ENCODE measurements at places on chromosomes 12 and 14. TPM values are rescaled to one million over a fixed set of nuclear protein-coding genes. Genes with fewer than 3 reads are reported as not detected.

Gene LBHD2
- total RNA-seq = not detected

Gene CACNA1C
- total RNA-seq = 1.3 TPM

Gene FAM186B
- 0.21 TPM for total RNA-seq

Gene TAS2R9
- not detected for total RNA-seq

Gene GRIP1
- total RNA-seq = 4.2 TPM

Gene SERPINA10
- not detected for total RNA-seq

Gene CIROP
- total RNA-seq = not detected

Gene KRT75
- not detected for total RNA-seq

Gene CISTR
- not detected for total RNA-seq

Gene GPRC5D
- total RNA-seq = not detected

Gene PTGER2
- 0.46 TPM for total RNA-seq

Gene OR4Q2
- not detected for total RNA-seq

Gene NRL
- 4.8 TPM for total RNA-seq

DNA sequence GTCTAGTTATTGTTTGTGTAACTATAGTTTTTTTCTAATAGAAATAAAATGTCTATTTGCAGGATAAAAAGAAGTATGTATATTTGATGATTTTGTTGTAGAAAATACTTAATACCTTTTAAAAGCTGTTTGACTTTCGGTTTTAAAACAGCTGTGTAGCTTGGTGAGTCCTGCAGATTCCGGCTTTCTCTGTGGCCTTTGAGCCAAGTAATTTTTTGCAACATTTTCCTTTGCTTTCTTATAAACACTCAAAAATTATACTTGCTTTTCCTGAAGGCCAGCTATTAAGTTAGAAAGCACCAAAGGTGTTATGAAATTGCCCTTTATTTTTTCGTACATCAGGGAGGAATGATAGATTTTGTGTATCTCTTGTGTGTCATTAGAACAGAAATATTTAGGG is 63.6 kb downstream of the CRADD start:
- DNase-seq = no peak

DNA sequence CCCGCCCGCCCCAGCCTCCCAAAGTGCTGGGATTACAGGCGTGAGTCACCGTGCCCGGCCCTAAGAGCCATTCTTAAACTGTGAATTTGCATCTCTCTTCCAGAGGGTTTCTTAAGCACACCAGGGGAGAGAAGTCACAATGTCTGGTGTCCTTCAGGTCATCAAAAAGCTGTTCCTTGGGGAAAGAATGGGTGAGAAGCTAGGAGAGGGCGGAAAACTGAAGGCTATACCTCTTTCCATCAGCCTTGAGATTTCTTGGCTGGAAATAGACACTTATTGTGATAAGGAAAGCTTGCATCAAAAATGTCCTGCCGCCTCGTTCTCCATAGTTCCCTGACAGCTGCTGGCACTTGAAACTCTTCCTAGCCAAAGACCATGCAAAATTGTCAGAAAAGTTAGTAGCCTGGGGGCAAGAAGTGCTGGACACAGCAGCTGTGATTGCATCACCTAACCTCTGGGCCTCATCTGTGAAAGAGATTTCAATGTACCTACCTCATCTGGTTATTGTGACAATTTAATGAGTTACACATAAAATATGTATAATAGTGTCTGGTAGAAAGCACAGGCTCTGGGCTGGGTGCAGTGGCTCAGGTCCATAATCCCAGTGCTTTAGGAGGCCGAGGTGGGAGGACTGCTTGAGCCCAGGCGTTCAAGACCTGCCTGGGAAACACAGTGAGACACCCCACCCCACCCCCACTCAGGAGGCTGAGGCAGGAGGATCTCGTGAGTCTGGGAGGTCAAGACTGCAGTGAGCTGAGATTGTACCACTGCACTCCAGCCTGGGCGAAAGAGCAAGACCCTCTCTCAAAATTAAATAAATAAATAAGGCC is 9.7 kb upstream of the UBC start:
- DNase-seq = no peak

DNA sequence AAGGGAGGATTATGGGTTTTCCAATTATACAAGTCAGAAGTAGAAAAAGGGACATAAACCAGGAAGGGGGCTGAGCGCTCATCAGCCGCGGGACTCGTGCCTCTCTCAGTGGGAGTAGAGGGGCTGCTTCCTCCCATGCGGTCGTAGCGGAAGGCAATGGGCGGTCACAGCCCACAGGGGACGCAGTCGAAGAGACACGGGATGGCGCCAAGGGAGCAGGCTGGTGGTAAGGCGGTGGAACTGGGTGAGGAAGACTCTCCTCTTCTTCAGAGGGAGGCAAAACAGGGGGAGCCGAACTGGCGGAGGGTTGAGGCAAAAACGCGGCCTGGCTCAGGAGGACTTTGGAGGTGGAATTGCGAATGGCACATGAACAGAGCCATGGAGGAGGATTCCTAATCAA is 677.7 kb downstream of the TMEM121 start:
- DNase-seq = no peak

DNA sequence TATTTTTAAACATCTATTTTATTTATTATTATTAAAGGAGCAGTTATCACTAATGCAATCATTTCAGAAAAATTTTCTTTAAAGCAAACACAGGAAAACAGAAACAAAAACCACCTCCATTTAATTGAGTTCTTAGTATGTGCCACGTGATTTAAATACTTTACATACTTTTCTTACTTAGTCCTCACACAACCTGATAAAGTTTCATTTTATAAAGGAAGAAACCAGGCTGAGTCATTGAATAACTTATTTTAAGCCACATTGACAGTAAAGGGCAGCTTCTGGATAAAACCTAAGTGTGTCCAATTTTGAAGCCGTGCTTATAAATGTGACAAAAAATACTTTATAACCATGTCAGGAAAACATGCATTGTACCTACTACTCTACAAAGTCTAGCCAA is 57.1 kb upstream of the PCED1B start:
- DNase-seq = no peak

DNA sequence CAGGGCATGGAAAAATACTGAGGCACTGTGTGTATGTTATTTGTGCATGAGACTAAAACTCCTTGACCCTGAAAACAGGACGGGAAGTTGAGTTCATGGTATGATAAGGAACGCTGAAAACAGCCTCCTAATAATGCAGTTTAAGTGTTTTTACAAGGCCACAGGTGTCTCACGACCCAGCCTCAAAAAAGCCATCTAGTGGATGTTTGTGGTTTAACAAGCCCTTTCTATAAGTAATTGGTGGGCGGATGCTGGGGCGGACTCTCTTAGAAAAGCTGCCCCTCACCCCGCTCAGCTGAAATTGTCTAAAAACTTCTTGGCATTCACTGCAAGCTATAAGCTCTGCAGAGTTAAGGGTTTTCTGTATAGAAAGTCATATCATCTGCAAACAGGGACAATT is 184.5 kb downstream of the NUBPL start:
- no peak for DNase-seq

GRCh38 chr12:78568321-78569020 is 296.1 kb upstream of the SYT1 start:
- peak; percentile 10 for DNase-seq

DNA sequence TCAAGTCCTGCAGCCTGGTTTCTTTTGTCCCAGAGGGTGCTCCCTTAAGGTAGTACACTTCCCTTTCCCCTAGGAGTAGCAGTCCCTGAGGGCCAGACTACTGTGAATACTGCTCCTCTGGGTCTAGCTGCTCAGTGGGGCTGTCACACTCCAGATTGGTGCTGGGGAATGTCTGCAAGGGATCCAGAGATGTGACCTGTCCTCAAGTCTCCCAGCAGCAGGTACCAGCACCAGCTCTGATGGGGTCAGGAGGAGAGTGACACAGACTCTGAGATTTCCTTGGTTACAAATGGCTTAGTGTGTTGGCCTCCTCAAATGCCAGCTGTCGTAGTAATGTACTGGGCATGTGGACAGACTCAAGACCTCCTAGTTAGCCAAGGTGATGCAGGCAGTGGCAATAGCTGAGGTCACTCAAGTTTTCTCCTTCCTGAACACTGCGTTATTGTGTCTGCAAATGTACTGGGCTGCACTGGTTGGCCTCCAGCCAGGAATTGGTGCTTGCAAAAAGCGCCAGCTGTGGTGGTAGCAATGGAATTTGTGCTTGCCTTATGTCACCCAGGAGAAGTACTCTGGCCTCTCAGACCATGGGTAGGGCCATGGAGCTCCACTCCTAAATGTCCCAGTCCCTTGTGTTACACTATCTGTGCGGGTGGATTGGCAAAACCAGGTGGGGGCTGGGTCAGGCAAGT is 36.4 kb upstream of the AEBP2 start:
- DNase-seq = peak; percentile 21

DNA sequence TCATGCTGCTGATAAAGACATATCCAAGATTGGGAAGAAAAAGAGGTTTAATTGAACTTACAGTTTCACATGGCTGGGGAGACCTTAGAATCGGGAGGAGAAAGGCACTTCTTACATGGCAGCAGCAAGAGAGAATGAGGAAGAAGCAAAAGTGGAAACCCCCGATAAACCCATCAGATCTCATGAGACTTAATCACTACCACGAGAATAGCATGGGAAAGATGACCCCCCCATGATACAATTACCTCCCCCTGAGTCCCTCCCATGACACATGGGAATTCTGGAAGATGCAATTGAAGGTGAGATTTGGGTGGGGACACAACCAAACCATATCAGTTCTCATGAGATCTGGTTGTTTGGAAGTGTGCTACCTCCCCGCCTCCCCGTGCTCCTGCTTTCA is 9.8 kb upstream of the MFAP5 start:
- DNase-seq = no peak

- no peak for DNase-seq
These were observed 2.8 kb upstream of the ARID2 start for GRCh38 chr12:45726603-45727300.

GRCh38 chr12:62770381-62770780 is 164.6 kb downstream of the PPM1H start:
- no peak for DNase-seq

GRCh38 chr14:28461389-28461788 is 305.2 kb upstream of the FOXG1 start:
- DNase-seq = no peak

- DNase-seq = no peak
These were observed 240.5 kb downstream of the ADGRD1 start for GRCh38 chr12:131194166-131194565.

DNA sequence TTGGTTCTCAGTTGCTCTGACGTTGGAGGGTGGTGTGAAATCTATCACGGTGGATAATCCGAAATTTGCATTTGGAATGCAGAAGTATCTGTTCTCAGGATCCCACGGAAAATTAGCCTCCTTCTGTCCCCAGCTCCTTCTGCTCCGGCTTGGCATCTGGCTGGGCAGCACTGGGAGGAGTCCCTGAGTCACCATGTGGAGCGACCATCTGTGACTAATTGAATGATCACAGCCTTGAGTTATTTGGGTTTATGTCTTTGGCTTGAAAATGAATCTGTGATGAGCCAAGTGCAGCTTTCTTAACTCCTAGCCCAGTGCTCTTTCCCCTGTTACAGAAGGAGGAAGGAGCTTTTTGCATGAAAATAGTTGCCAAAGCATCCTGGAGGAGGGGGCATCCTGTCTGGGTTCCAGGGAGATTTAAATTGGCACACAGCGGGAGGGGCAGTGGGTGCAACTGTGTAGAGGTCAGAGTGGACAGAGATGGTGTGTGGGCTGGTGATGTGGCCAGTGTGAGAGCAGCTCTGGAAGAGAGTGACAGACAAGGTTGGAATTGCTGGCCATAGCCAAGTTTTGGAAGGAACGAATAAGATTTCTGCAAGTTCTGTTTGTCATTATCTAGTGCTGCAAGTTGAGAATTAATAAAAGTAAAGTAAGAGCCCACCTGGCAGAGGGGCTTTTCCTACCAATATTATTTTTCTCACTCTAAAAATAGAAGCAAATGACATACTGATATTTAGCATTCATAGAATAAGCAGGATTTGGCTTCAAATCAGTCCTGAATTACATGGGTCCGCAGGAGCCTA is 74.4 kb downstream of the SLC24A4 start:
- DNase-seq = peak; percentile 56

DNA sequence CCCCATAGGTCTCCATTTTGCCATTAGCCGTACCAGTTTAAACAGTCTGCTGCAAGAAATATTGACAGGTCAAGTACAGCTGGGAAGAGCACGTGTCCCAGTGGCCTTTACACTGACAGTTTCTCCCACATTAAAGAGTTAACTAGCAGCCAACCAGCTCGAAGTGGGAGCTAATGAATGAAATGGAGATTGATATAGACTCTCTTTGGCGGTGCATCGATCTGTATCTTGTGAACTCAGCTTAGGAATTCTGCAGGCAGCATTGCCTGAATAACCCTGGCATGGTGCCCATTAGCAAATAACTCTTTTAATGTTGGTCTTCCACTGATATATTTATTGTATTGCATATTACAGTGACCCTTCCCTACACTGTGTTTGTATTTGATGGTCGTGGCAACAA is 319.4 kb downstream of the EGLN3 start:
- DNase-seq = no peak

DNA sequence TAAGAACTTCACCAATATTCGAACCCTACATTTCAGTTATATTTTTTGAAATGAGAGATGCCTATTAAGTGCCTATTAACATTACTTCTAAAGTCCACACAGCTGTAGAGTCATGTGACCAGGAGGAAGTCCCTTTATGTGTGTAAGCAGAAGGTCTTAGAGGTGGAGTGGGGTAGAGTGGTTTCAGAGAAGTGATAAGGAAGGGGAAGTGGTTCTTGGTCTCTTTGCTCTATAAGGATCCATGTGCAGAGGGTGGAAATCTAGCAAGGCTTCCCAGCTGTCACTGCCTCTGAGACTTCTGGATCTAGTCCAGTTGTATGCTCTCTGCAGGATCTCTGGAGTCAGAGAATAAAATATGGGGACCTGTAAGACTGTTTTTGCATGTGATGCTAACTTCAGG is 673.9 kb downstream of the FLRT2 start:
- DNase-seq = no peak

- DNase-seq = no peak
These were observed 7.6 kb upstream of the FITM1 start for GRCh38 chr14:24122898-24123297.

DNA sequence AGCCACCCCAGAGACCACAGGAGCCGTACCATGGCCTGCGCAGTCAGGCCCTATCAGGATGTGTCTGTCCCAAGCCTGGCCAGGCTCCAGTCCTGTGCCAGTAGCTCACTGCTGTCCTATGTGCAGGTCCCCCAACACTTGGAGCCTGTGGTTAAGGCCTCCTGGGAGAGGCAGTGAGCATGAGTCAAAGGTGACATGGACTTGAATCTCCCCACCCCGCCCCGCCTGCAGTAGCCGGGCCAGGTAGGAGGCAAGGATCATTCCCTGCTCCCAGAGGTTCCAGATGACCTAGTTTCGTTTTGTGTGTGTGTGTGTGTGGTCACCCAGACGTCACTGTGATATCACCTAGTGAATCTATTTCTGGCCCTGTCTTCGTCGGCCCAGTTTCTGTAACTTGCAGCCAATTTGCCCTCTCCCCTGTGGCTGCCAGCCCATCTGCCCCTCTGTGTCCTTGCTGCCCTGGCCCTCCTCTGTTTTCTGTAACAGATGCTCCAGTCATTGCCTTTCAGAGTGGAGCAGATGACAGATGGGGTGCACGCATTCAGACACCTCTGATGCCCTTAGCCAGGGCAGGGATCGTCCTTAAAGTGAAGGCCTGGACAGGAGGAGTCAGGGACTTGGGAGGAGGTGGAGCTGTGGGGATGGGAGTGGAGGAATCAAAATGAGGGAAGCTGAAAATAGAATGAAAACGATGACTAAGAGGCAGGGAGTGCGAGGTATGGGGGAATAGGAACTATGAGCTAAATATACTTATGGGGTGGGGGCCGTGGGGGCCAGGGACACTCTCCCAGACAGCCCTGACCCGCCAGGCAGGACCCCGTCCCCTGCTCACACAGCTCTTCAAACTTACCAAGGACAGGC is 37.4 kb downstream of the SLC6A12 start:
- DNase-seq = no peak
